ENCODE measurements at places on chromosomes 13 and 19.
A peak's percentile ranks its signal among the peaks of the same experiment; 100 is the strongest.

GRCh38 chr19:40225440-40226305 lies 816 bp downstream of the CCNP start:
- DNase-seq: no peak

DNA sequence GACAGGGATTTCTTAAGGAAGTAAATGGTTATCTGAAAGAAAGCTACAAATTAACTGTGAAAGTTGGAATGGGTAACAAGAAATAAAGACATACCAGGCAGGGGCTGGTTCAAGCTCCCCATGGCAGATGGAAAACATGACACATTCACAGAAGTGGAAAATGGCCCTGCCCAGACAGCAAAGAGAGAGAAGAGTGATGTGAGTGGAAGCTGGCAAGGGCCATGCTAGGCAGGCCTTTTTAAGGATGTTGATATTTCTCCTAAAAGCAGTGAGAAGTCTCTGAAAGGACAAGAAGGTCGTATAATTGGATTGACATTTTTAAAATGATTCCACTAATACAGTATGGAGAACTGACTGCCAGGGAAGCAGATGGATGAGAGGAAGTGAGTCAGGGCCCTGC lies 3.3 kb upstream of the FFAR2 start:
- DNase-seq: no peak

DNA sequence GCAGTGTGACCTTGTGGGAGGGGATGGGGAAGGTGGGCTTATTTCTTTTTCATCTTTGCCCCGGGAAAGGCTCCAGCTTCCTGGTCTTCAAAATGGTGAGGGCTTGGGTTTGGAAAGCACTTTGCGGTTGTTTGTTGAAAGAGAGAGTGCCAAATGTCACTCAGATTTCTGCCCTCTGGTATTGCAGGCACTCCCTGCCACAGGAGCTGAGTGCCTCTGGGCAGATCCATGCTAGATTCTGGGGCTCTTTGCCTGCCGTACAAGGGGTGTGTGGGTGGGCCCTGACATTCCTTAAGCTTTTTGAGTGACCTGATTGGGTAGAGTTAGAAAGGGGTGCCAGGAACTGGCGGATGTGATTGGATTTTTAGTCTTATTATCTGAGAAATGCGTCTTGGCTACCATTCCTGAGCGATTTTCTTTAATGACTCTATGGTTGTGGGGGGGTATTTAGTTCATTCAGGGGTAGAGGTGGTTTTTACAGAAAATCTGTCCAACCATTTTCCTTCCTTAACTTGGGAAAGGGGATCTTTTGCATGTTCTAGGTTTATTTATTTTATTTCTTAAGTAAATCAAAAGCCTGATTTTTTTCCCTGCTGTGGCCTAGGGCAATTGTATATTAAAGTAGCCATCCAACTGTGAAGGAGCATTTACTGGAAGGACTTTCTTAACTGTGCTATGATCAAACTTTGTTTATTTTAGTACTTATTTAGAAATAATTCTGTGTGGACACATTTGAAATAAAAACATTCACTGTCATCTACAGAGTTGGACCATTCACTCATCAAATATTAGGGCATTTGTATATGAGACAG lies 3.2 kb downstream of the ARHGAP35 start:
- DNase-seq: peak; percentile 75

DNA sequence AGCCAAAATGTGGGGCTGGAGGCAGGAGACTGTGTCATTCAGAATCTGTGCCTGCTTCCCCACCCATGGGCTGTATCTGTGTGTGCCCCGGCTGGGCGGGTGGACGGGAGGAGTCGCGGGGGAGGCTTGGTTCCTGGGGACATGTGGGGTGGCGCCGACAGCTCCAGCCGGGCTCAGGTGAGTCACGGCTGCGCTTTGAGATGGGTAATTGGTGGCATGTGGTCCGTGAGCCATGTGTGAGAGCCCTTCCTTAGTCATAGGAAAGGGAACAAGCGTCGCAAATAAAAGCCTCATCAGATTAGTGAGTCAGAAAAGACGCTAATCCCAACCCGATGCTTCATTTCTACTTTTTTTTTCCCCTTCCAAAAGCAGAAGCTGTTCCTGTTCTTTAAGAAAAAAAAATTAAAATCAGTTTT lies 118.6 kb upstream of the ZNF536 start:
- no peak for DNase-seq

DNA sequence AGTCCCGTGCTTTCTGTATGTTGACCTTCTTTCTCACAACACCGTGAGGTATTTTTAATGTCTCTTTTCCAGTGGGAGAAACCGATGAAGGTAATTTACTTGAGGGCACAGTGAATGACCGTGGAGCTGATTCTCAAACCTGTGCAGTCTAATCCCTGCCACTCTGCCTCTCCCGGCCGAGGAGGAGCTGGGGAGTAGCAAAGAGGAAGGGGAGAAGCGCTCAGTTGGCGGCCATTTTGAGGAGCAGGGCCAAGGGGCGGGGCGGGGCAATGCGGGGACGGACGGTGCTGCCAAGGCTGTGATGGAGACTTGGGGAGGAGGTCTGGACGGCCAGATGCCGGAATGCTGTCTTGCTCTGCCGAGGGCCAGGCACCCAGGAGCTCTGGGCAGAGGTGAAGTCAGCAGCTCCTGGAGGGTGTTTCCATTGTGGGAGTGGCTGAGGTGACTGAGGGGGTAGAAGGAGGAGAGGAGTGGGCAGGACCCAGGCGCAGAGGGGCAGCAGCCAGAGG lies 12.4 kb upstream of the RANBP3 start:
- DNase-seq: peak; percentile 48

- no peak for DNase-seq
These were observed 224.7 kb downstream of the LHFPL6 start for GRCh38 chr13:39378306-39378705.

DNA sequence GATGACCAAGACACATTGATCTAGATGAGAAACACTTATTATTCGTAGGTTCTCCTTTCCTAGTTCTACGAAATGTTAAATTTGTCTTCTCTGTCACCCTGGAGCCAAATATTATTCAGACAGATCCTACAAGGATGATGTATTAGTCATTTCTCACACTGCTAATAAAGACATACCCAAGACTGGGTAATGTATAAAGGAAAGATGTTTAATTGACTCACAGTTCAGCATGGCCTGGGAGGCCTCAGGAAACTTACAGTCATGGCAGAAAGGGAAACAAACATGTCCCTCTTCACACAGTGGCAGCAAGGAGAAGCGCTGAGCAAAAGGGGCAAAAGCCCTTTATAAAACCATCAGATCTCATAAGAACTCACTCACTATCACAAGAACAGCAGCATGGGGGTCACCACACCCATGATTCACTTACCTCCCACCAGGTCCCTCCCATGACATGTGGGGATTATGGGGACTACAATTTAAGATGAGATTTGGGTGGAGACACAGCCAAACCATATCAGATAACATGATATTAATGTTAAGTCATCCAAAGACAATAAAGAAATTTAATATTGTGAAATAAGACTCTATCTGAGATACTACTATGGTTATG lies 1248.8 kb upstream of the SLC10A2 start:
- DNase-seq: no peak

DNA sequence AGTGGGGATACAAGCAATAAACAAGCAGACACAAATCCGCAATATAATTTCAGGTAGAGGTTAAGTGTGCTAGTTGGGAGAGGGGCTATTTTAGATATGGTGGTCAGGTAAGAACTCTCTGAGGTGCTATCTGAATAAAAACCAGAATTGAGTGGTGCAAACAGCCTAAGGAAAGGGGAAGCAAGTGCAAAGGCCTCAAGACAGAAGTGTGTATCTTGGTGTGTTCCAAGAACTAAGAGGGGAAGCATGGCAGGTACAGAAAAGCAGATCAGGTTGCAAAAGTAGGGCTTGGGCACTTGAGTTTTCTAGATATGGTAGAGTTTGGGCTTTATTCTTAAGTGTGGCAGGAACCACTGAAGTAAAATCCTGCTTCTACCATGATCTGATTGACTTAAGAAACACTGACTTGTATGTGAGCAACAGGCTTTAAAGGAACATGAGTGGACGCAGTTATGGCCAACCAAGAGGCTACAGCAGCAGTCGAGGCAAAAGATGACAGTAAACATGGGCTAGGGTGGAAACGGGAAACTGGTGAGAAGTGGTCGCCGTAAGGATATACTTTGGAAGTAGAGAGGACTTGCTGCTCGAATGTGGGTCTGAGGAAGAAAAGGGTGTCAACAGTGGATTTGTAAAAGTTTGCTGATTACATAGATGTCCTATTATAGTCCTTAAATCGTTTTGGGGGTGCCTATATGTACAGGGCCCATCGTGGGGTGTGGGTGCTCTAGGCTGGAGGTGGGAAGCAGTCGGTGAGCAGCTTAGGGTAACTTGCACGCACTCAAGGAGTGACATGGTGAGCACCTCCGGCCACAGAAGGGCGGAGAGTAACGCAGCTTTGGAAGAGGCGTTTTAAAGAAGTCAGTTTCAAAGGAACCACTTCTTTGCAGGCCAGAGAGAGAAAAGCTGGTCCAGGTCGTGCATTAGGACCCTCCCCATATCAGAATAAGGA lies 677 bp downstream of the TGDS start:
- DNase-seq: no peak

GRCh38 chr13:30158774-30159445 lies 148.4 kb downstream of the KATNAL1 start:
- no peak for DNase-seq

GRCh38 chr19:41424335-41425173 lies 2.6 kb downstream of the B3GNT8 start:
- no peak for DNase-seq

- DNase-seq: no peak
These were observed 315.4 kb downstream of the RBM26 start for GRCh38 chr13:79090552-79091124.

GRCh38 chr19:2166741-2167738 lies 3.3 kb downstream of the DOT1L start:
- peak; percentile 93 for DNase-seq

DNA sequence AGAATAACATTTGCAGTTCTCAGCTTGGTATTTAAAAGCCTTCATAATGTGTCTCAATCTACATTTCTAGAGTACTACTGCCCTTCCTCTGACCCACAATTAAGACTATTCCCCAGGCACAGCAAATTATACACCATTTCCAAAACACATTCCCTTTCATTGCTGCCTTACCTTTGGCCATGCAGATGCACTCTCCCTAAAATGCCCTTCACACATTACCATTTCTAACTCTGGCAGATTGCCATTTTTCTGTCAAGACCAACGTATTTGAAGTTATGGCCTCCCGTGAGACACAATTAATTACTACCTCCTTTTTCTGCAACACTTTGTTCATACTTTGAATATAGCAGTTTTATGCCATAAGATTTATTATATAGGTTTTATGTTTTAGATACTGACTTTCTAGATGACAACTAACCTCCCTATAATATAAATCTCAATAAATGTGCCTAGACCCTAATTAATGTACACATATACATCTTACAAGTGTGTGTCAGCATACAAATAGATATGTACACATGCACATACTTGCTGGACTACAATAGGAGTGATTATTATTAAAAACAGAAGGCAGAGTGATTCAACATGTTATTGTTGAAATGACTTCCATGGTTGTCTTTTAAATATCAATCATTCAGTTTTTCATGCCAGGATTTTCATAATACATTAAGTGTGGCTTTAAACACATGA lies 2902.5 kb downstream of the PCDH9 start:
- DNase-seq: no peak

- no peak for DNase-seq
These were observed 474 bp upstream of the ZNF780B start for GRCh38 chr19:40056505-40056904.

DNA sequence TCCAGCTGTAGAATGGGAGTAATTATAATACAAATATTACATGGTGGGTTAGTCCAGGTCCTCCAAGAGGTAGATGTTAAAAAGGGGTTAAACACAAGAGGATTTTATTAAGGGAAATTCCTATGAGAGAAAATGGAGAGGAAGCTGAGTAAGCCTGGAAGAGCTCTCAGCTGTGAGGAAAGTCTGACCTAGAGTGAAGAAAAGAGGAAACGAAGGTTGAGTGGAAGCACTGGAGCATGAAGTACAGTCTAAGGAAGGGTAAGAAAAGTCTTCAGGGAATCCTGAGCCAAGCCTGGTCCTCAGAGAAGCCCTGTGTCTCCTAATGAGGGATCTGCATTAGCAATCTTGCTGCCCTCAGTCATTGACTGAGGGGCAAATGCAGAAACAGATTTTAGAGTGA lies 506.2 kb downstream of the GPC5 start:
- no peak for DNase-seq

DNA sequence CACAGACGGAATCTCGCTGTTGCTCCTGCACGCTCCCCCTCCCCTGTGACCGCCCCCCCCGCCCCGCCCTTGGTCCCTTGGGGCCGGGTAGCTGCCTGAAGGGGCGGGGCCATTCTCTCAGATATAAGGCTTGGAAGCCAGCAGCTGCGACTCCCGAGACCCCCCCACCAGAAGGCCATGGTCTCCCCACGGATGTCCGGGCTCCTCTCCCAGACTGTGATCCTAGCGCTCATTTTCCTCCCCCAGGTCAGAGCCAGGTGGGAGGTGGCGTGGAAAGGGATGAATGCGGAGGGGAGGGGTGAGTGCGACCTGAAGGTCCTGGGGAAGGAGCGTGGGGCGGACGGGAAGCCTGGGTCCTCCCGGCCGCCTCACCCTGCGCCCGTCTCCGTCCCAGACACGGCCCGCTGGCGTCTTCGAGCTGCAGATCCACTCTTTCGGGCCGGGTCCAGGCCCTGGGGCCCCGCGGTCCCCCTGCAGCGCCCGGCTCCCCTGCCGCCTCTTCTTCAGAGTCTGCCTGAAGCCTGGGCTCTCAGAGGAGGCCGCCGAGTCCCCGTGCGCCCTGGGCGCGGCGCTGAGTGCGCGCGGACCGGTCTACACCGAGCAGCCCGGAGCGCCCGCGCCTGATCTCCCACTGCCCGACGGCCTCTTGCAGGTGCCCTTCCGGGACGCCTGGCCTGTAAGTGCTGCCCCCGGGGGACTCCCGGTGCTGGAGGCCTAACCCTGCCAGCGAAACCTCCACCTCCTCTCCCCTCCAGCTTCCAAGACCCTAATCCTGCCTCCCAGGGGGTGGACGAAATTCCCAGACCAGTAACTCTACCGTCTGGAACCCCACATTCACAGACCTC lies at the start of gene DLL3:
TSS of gene DLL3 (plus strand) at position 150 of the 845 bp plus-strand sequence. CDS start at position 178, 28 bp downstream.
- DNase-seq: peak; percentile 49

- no peak for DNase-seq
These were observed 7.6 kb downstream of the ZNF446 start for GRCh38 chr19:58483776-58484175.

DNA sequence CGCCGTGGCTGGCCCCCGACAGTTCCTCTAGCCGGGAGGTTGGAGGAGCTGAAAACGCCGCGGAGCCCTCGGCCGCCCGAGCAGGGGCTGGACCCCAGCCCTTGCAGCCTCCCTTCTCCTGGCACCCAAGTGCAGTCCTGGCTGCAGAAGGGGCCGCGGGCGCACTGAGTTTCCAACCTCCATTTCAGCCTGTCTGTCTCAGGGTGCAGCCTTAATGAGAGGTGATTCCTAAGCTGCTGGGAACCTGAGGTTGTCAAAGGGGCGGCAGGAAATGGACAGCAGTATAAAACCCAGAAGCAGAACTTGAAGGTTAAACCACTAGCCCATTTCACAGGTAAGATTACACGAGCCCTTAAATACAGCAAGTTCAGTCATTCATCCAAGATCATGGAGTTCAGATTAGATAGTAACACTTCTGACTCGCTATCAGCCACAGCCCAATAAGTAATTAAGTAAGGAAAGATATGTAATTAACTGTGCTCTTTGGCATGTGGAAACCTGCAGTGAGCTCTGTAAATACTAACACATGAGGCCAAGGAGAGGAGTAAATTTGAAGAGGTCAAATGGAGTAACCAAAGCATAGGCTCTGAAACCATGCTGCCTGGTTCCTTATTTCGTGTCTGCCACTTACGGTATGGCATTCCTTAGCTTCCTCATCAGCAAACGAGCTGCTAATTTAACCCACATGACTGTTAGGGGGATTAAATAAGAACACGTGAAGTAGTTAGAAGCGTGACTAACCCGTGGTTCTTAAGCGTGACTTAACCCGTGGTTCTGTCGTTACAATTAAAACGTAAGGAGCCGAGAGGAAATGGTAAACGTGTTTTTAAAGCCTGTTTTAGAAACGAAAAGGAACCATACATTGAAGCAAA lies 686 bp downstream of the SETDB2 start:
- DNase-seq: peak; percentile 4

Measured in NCI-H2029 (cell line).